Stimulated activated CD8-positive, alpha-beta memory T cell treated with anti-CD3 and anti-CD28 coated beads, Interleukin-4, amount 100 ng/mL, for 4 hours (primary cell): ENCODE measurements at places on chromosomes 2 and 18.

DNA sequence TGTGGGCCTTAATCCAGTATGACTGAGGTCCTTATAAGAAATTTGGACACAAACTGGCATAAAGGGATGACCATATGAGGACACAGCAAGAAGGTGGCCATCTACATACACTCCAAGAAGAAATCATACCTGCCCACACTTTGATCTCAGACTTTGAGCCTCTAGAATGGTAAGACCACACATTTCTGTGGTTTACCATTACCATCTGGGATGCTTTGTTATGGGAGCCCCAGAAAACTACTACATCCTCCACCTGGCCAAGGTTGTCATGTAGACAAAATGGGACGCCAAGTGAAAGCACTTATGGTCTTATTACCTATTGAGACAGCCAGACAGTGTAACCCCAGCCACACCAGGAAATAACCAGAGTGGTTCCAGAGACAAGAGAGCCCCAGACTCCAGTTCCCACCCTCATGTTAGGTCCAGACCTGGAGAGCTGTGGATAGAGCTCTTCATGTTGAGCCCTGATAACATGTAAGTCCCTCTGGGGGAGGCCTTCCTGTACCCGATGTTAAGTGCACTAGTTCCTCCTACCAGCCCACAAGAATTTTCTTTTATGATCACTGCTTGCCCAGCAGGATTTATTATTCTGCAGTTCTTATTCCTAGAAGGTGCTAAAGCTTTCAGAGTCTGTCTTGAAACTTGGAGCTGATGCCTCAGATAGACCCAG lies 4.6 kb upstream of the ADD2 start:
- DNase-seq = no peak

- no peak for DNase-seq
Measured at GRCh38 chr18:76435316-76435989, 59.6 kb downstream of the ZNF516 start.

DNA sequence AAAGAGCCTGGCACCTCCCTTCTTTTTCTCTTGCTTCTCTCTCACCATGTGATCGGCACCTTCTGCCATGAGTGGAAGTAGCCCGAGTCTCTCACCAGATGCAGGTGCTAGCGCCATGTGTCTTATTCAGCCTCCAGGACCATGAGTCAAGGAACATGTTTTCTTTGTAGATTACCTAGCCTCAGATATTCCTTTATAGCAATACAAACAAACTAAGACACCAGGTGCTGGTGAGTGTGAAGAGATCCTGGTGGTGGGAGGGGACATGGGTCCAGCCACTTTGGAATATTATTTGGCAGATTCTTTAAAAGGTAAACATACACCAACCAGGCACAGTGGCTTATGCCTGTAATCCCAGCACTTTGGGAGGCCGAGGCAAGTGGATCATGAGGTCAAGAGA lies 5.9 kb upstream of the USP40 start:
- DNase-seq = no peak

GRCh38 chr18:75205514-75206132 lies 3.3 kb downstream of the PTGR3 start:
- no peak for DNase-seq

DNA sequence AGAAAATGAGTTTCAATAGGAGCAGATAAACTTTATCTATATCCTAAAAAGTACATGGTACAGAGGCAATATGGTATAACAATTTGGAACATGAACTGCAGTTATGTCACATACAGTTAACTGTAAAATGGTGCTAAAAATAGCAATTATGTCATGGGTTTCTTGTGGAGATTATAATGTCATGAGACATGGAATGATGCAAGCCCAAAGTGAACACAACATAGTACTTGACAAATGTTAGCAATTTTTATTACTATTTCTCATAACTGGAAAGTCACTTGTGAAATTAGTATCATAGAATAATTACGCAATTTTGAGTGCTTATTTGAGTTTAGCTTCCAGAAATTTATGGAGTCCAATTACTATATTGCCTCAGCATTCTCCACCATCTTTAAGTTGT lies 1263.4 kb downstream of the DSC3 start:
- no peak for DNase-seq

DNA sequence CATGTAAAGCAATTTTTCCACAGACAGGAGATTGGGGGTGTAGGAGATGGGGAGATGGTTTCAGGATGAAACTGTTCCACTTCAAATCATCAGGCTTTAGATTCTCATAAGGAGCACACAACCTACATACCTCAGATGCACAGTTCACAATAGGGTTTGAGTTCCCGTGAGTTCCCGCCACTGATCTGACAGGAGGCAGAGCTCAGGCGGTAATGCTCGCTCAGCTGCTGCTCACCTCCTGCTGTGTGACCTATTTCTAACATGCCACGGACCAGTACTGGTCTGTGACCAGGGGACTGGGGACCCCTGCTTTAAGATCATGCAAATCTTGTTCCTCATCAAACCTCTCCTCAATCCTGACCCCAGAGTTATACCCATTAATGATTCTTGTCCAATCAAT lies 70.1 kb downstream of the RPE start:
- no peak for DNase-seq

DNA sequence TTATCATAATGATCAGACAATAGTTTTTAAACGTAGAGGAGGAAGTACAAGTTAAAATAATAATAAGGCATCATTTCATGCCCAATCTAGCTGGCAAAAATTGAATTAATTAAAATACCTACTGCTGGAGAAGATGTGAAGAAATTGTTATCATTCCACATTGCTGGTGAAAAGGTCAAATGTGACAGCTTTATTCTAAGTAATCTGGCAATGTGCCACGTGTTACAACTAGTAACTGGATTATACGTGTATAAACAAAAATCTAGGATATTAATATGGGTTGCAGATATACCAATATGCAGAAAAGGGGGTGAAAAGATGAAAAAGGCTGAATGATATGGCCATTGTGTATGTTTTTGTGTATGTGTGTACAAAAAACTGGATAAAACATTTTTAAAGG lies 32.4 kb downstream of the SMAD2 start:
- DNase-seq = no peak

DNA sequence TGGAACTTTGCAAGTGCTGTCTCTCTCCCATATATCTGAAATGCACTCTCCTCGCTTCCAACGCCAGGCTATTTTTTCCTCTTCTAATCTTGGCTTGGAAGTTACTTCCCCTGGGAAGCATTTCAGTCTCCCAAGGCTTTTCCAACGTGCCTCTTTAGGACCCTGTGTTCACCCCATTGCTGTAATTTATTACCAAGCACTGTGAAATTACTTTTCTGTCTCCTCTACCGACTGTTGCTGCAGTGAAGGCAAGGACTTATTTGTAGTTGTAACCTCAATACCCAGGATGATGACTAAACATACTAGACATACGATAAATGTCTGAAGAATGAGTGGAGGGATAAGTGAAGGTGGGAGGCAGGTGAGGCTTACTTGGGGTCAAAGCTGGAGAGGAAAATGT lies 163.7 kb downstream of the GALNT14 start:
- DNase-seq = no peak

DNA sequence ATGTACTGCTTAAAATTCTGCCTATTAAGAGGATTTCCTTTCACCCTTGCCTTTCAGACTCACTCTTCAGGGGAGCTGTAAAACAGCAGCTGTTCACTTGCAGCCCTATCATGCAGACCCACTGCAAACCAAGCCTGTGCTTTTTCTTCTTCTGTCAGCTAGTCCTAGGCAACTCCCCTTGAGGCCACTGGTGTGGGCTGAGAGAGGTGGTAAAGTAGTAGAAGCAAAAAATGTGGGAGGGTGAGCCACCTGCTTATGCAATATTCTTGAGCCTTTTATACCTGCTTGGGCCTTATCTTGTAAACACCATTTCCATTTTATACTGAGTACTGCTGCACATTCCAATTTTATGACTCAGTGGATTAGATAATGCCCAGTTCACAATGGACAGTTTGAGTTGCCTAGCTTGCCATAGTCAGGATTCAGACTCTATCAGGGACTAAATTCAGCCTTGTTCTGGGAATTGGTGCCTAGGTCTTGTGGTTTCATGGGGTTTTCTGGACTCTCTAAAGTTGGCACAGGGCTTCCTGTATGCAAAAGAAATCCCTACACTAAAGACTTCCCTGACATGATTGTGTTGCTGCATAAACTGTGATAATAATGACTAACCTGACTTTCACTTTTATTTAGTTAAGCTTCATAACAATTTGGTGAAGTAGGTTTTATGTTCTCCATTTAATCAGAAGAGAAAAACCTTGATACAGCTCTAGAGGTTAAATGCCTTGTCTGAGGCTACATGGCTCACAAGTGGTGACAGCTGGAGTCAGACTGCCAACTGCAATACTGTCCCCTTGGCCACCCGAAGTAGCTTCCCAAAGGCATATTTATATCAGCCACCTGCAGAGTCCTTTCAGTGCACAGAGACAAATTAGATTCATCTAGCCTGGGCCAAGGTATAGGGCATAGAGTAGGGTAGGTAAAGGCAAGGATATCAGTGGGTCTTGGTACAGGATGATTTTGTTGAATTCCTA lies 47.4 kb upstream of the KDM3A start:
- DNase-seq = no peak

DNA sequence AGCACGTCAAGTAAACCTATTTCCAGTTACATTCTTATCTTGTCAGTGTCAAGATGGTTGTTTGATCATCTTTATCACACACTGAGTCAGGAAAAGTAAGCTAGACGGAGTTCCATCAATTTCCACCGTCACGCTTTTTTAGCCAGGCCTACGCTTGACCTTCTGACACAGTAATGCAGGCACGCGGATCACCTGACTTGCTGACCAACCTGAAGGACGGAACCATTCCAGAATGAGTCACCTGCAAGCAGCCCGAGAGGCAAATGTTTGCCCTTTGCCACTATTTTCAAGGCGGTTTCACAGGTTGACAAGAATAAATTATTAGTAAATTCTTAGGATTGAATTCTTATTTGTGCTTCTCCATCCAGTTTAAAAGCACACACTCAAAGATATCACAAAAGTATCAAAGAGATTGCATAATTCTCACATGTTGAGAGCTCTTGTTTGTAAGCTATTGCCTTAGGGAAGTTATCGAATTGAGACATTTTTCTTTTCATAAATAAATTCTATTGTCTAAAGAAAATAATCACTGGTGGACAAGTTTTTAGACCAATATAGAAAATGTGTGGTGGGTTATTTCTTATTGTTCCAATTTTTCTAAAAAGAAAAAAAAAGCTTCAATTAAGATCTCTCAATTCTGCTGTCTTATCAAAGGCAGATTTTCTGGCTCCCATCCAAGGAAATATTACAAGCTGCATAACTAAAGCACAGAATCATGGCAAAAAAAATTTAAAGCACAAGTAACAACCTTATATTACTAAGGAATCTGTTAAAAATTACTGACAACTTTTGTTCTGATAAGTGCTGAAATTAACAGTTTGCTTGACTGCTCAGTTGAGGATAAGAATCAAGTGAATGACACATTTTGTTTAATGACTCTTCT lies 31.9 kb downstream of the UXS1 start:
- DNase-seq = no peak

DNA sequence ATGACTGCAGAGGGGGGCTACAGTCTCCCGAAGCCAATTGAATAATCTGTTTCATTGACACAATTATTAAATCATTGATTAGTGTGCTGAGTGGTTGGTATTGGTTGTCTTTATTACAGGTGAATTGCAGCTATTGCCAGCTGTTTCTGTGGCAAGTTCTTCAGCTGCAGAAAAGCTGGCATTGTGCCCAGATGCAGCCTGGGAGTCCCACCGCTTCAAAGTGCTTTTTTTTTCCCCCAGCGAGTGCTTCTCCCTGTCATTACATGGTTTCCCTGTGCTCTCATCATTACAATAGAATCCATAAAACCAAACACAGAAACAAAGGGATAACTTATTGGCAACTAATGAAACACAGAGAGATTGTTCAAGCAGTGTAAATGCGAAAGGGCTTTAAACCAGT lies 164.7 kb downstream of the GRB14 start:
- DNase-seq = no peak

DNA sequence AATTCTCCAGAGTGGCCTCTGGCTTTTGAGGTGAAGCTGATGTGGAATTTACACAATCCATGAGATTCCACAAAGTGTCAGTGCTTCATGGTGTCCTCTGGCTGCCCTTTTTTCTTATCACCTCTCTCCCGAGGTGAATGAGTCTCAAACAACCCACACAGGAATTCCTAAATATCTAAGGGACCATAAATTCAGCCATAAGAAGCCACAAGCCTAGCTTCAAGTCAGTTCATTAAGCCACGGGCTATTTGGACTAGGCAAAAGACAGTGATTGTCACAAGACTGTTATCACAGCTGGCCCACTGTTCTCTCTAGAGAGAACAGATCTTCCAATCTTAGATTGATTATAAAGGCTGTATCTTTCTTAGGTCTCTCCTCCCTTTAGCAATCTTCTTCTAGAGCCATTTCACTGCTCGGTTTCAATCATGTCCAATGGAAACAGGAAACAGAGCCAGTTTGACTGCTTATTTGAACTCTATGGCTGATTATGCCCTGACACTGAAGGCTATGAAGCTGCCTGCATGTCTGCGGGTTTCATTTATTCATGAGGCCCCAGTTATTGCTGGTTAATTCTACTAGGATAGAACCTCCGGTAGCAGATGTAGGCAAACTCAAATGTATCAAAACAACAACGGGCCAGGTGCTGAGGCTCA lies 4.1 kb downstream of the NEMP2 start:
- no peak for DNase-seq

- DNase-seq = no peak
Measured at GRCh38 chr2:102098756-102099155, 43.8 kb upstream of the IL1R1 start.
